Foreskin fibroblast (primary cell): ENCODE measurements at places on chromosomes 6 and 20.

GRCh38 chr20:51562332-51563173 lies 20.0 kb upstream of the NFATC2 start:
- peak; percentile 94 for DNase-seq

- DNase-seq = no peak
Observed at GRCh38 chr6:133606852-133607251, 282.1 kb upstream of the TCF21 start.

DNA sequence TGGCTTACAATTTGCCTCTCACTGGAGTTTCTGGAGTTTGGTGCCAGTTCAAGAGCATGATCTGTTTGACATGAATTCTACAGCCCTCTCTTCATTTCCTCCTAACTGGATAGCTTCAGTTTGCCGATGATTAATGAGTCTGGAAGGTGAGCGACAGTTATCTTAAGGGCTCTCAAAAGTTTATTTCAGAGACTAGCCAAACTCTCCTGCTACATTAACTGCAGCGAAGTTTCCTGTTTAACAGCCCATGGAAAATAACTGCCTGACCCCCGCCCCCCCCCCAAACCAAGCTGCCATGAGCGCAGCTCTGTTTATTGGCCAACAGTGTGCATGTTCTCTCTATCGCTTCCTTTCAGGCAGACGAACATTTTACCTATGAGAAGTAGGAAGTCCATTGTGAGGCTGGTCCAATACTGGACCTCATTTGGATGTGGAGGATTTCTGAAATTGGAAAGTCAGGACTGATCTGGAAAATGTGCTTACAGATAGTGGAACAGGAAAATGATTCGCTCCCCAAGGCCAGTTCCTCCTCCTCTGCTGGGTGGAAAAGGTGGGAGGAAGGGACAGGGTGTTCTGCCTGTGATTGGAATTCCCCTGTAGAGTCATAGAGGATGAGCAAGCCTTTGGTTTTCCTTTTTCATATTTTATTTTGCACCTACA lies 522.2 kb upstream of the JAG1 start:
- DNase-seq = peak; percentile 74

GRCh38 chr6:165841153-165841558 lies 178.1 kb upstream of the PDE10A start:
- DNase-seq = no peak

GRCh38 chr6:29517245-29517644 lies 29.5 kb upstream of the MAS1L start:
- no peak for DNase-seq

DNA sequence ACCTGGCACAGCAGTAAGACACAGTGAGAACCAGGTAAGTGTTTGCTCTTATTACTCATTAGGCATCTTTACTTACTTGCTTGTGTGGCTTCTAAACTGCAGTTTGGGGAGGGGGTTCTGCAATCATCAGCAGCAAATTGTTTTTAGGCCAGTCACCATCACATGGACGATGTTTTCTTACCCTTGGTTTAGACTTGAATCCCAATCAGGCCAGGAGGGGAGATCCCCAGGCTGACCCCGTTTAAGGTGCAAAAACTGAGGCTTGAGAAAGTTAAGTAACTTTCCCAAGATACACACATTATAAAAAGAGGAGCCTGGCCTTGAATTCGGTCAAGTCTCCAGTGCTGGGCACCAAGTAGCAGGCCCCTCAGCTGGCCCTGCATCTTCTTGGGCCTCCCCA lies 51.8 kb upstream of the SLC32A1 start:
- no peak for DNase-seq

DNA sequence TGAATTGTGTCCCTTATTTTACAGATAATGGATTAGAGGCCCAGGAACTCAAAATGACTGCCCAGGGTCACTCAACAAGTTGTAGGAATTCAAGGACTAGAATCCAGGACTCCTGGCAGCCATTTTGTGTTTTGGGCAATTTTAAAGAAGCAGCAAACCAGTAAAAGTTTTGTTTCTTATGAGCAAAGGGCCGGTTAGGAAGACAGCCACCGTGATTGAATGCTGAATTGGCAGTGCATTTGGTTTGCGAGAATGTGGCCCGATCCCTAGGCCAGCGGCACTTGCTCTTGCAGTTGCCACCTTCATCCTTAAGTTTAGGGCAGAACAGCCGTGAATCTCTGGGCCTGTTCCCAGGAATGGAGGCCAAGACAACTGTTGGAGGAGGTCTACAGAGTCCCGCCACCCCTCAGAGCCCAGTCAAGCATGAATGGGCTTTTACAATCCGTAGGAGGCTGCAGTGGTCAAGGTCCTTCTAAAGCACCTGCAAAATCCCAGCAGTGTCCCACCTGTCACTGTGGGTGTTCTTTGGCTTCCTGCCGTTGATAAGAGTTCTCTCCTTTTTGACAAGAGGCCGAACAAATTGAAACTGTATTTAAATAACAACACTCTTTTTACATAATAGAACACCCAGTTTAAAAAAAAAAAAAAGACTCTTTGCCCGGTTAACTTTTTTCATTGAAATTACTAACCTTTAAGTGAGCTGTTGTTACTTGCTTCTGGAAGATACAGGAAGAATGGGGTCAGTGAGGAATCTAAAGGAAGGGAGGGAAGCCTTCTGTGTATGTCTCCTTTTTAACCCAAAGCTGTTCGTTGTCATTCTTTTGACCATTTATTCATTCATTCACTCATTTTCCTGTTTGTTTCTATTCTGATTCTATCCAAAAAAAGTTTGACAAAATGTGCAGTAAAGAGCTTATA lies 68.7 kb downstream of the PHACTR2 start:
- no peak for DNase-seq

DNA sequence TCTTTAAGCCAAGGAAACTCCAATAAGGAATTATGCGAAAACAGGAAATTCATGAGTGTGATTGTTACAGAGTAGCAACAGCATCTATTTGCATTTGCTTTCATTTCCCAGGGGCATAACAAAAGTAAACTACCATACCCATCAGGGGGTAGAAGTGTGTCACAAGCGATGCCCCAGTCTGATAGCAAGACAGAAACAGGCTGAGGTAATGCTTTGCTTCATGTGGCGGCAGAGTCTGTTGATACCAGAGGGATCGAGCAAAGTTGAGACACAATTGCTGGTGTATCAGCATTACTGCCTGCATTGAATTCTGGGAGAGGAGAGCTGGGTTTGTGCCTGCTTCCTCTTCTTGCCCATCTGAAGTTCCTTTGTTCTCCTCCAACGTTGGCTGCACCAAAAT lies 51.2 kb upstream of the LYRM2 start:
- DNase-seq = no peak

- no peak for DNase-seq
Observed at GRCh38 chr20:13739731-13740649, 44.7 kb downstream of the ESF1 start.

GRCh38 chr20:59223182-59223601 lies 59.6 kb downstream of the ZNF831 start:
- DNase-seq = peak; percentile 40

- no peak for DNase-seq
Observed at GRCh38 chr6:112899541-112899940, 552.4 kb downstream of the RFPL4B start.

DNA sequence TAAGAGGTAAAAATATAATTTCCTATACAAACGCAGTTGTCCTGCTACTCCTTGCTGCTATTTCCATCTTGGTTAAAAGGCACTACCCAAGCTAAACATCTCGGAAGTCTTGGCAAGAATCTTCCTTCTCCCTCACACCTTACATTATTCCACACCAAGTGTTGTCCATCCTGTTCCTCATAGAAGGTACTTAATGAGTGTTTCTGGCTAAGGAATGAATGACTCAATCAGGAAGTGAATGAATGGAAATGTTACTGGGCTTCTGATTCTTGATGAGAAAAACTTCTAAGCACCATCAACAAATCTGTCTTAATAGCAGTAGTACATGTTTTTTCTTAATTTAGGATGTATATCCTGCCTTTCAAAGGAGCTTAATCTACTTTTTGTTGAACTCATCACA lies 40.6 kb upstream of the RSPO3 start:
- DNase-seq = no peak

DNA sequence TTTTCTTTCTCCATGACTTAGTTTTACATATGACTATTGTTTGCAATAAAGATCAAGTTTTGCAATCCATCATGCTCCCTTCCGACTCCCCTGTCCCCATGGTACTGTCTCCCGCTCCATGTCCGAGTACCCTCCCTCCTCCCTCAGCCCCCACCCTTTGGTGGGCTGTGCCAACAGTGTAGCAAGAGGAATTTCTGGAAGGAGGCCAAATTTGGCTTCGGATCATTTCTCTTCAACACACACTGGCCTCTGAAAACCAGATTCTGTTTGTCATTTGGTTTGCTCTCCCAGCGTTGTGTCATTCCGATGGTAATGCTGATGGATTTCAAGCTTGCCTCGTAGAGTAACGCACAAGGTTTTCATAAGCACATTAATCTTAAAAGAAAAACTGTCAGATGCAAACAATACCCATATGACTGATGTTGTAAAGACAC lies 22.9 kb upstream of the PAX1 start:
- DNase-seq = no peak

GRCh38 chr20:57400231-57400701 lies 9.1 kb downstream of the RBM38 start:
- no peak for DNase-seq

GRCh38 chr6:34237722-34238584 lies 1.3 kb downstream of the HMGA1 start:
- DNase-seq = no peak

GRCh38 chr6:167103041-167103891 lies 19.6 kb upstream of the CCR6 start:
- DNase-seq = no peak

DNA sequence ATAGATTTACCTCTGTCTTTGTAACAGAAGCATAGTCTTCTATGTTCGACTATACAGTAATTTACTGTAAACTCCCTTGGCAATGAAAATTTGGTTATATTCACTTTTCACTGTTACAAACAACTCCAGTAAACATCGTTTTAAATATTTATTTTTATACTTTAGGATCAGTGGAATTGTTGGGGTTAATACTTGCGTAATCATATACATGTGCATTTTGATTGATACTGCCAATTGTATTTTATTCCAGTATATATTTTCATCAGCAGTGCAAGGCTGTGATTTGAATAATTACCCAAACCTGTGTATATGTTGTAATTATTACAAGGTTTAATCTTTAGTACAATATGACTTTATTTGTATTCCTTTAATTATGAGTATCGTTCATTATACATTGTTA lies 255.7 kb downstream of the ARID1B start:
- DNase-seq = no peak

DNA sequence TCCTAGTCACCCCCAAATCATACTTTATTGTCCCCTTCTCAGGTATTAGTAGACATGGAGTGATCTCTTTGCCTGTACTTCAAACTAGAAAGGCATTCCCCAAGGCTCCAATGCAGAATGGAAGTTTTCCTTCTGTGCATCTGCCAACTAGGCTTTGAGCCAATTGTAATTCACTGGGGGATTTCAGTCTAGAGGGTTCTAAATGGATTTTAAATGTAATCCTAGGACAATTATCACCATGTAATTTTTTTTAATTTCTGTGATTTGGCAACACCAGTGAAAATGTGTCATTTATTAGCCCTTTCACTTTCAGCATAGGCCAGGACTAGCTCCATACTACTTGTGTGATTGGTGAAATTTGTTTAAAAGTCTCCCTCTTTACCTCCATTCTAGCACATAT lies 557.6 kb upstream of the MARCKS start:
- DNase-seq = peak; percentile 30

GRCh38 chr6:169326067-169326799 lies 72.6 kb upstream of the THBS2 start:
- peak; percentile 30 for DNase-seq

- DNase-seq = no peak
Observed at GRCh38 chr6:70604254-70604653, 37.5 kb downstream of the SDHAF4 start.

GRCh38 chr6:138105880-138106664 lies 1.1 kb downstream of the PERP start:
- DNase-seq = peak; percentile 38

- DNase-seq = no peak
Observed at GRCh38 chr6:21256197-21256596, 337.4 kb upstream of the SOX4 start.

- DNase-seq = no peak
Observed at GRCh38 chr6:27532820-27533538, 60.1 kb upstream of the ZNF184 start.

GRCh38 chr6:105911106-105911629 lies 175.0 kb upstream of the PRDM1 start:
- DNase-seq = no peak

DNA sequence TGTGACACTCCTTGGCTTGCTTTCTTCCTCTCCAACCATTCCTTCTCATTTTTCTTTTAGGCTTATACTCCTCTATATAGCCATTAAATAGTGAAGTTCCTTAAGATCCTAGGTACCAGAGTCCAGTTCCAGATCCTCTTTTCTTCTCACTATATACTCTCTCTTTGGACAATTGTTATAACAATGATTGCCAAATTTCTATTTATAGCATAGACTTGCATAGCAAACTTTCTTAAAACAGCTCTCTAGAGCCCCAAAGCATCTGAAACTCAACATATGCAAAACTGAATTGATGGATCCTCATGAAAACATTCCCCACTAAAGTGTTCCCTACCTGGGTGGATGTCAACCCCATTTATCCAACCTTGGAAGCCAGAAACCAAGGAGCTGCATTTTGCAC lies 13.4 kb downstream of the PHIP start:
- DNase-seq = no peak

DNA sequence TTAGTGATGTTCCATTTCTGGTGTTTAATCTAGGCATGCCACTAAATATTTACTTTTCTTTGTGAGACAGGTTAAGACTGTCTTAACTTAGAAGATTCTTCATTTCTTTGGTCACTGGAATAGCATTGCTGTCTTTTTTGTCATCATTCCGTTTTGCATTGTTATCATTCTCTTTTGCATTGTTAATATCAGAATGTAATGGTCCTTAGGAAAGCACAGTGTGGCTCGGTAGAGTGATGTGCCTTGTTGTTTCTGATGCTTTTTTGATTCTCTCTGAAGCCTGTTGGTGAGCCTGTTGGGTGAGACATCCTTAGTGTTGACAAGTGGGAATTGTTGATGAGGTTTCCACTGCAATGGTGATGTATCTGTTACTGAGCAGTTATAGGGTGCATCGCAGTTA lies 23.2 kb downstream of the PLCB4 start:
- DNase-seq = no peak

- DNase-seq = no peak
Observed at GRCh38 chr6:34172961-34173775, 27.3 kb upstream of the GRM4 start.

DNA sequence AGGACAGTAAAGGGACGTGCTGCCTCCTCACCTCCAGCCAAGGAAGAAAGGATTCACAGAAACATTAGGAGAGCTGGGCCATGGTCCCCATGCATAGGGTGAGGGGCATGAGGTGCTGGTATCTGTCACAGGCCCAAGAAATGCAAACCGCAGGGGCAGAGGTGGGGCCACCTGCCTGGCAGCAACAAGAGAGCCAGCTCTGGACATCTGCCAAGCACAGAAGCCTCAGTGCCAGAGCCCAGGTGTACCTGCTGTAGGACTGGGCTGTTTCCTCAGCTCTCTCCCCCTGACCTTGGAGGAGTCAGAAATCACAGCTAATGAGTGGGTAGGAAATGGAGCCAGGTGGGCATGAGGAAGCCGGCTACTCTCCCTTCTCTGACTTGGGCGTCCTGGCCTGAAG lies 45.3 kb downstream of the SLC2A12 start:
- no peak for DNase-seq

GRCh38 chr6:29589423-29590048 lies 4.6 kb downstream of the OR2H2 start:
- DNase-seq = peak; percentile 75

GRCh38 chr6:105803442-105803841 lies 282.7 kb upstream of the PRDM1 start:
- DNase-seq = no peak
